ENCODE measurements at places on chromosomes 4 and X.
A peak's percentile ranks its signal among the peaks of the same experiment; 100 is the strongest.

DNA sequence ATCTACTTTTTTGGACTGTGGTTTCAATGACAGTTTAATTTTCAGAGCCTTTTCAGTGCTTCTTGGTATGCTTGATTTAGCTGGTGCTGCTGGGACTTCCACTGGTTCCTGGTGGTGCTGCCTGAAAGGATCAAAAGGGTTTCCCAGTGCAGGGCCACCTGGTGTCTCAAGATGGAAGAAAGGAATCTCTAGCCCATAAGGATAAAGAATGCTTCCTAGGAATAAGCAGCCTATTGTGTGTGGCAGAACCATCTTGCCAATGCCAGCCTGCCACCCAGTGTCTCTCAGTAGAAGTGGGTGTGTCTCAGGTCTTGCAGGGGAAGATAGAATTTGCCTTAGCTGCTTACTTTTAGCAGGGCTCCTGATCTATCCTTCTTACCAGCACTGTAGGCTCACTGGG lies 15.0 kb upstream of the RAI2 start:
- no peak for DNase-seq

DNA sequence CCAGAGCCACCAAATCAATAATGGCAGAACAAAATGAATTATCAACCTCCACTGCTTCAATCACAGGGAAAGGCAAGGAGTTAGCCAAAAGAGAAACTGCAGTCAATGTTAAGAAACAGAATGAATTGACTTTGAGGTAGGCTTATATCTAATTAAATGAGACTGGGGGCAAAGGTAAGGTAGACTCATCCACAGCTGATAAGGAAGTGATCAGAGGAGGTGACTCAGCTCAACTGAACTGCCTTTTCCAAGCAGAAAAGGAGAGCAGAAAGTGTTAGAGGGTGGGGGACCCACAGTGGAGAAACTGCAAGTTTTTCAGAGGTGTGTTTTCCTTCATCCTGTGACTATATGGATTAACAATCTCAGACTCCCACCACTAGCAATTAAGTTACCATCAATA lies 345.8 kb upstream of the PPARGC1A start:
- no peak for DNase-seq

DNA sequence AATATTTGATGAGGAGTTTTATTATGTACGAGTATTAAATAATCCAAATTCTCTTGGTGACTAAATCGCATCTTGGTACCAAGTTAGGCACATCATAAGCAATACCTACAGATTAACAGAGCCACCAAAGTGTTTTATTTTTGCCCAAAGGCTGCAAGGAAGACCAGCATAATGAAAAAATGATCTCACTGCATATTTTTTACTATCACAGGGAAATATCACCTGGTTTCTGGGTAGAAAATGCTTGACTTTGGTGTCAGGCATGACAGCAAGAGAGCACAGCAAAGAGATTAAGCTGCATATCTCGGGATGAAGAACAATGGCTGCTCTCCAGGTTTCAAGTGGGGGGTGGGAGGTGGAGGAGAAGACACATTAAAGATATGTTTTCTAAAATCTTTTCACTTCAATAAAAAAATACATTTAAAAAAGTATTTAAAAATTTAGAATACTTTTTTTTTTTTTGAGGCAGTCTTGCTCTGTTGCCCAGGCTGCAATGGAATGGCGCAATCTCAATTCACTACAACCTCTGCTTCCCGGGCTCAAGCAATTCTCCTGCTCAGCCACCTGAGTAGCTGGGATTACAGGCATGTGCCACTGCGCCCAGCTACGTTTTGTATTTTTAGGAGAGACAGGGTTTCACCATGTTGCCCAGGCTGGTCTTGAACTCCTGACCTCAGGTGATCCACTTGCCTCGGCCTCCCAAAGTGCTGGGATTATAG lies 86.1 kb downstream of the FRYL start:
- no peak for DNase-seq

DNA sequence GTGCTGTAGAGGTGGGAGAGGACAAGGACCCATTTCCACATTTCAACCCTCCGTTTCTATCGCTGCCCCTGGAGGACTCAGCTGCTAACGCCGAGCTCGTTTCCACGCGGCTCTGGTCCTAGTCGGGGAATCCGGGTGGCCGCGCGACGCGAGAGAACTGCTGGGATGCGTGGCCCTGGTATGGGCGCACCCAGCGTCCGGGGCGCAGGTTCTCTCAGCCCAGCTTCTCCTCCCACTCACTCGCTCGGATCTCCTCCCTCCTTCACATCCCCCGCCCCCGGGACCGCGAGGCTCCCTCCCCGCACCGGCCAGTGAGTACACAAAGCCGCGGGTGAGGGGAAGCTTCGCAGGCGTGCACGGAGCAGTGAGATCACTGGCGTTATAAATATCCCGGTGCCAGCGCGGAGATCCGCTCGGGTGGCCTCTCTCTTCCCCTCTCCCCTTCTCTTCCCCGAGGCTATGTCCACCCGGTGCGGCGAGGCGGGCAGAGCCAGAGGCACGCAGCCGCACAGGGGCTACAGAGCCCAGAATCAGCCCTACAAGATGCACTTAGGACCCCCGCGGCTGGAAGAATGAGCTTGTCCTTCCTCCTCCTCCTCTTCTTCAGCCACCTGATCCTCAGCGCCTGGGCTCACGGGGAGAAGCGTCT lies at the start of gene FGF5:
FGF5 (plus strand) TSS at position 412 of the 649 bp plus-strand sequence; CDS start at position 573, 161 bp downstream.
- peak; percentile 40 for DNase-seq

DNA sequence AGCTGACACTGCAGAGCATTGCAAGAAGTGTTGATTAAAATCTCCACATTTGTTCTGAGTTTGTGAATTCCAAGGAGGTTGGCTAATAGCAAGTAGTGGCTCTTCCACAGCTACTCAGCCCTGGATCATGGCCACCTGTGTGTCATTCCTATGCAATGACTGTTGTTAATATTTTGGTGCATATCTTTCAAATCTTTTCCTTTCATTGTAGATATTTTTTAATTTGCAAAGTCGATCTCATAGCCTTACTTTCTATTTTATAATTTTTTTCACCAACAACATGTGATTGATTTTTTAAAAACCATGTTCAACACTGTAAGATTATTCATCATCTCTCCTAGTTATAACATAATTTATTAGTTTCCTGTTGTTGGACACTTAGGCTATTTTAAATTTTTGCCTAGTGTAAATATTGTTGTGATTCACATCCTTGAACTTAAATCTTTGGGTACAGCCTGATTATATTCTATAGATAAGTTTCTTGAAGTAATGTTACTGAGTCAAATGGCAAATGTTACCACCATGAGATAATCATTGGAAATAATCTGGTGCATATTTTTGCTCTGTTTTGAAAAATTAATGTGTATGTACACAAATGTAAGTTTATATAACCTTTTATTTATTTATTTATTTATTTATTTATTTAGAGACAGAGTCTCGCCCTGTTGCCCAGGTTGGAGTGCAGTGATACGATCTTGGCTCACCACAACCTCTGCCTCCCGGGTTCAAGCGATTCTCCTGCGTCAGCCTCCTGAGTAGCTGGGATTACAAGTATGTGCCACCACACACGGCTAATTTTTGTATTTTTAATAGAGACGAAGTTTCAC lies 17.1 kb upstream of the ARHGAP10 start:
- no peak for DNase-seq

DNA sequence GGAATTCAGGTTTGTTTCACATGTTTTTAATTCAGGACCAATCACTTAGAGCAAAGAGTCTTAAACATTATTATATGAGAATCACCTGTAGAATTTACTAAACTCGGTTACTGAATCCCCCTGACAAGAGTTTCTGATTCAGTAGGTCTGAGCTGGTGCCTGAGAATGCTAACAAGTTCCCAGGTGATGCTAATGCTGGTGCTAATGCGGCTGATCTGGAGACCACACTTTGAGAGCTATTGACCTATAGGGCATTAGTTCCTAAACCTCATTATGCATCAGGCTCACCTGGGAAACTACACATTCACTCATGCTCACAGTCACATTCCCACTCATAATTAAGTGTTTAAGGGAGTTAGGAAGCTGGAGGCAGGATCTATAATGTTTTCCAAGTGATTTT lies 36.1 kb upstream of the NUDT6 start:
- no peak for DNase-seq

GRCh38 chrX:152991123-152991522 lies 2.8 kb downstream of the PNMA5 start:
- DNase-seq = no peak

DNA sequence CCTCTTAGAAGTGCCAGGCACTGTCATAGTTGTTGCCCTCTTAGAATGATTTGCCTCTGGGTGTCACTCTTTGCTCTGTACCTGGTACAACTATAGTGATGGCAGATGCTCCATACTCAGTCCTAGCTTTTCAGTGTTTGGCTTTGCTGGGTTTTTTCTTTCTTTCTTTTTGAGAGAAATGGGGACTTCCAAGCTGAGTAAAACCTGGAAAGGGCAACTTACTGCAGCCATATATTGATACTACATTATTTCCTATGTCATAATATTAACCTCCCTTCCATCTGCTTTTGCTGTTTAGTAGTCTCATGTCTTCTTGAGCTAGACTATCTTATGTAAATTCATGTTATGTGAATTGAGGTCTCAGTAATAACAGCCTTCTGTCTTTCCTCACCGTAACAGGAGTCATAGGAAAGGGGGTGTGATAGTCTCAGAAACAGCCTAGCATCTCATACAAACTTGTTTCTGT lies 49.0 kb downstream of the NIPAL1 start:
- DNase-seq = no peak

DNA sequence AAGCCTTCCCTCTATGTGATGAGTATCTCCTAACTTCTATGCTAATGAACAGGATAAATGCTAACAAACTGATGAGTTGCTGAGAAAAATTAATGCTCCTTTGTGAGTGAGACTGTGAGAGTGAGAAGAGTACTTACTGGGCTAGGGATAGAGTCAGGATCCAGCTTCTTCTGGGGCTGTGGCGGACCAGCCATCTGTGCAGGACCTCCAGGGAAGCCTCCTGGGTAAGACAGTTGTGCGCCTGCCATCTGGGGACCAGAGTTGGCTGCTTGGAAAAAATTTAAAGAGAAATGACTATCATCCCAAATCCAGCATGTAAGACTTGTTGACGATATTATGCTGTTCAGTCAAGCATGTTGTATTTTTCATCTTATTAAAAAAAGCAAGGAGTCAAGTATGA lies 21.0 kb downstream of the SEC24D start:
- DNase-seq = no peak

DNA sequence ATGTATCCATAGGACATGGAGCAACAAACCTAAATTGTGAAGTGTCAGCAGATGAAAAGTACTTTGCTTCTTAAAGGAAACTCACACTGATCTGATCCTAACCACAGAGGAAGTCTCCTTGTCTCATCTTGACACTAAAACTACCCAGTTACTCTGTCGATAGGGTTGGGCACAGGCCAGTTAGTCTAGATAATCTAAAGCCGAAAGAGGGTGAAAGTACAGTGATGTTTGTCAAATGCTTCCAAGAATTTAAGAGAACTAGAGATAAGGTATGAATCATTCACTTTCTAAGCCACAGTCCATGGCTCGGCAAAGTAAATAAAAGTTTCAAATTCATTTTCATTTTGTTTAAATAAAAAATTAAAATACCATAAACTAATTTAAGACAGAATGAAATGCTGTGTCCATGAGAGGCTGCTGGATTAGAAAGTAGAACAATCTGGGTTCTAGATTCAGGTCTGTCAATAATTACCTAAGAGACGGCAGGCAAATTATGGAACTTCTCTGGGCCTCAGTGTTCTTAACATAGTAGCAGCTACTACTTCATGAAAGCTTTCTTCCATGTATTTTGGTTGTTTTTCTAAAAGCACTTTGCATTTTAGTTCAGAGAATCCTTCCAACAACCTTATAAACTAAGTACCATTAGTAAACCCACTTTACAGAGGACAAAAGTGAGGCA lies 176.7 kb downstream of the LDB2 start:
- DNase-seq = no peak

- no peak for DNase-seq
Observed at GRCh38 chr4:62449538-62449937, 1249.4 kb downstream of the ADGRL3 start.

DNA sequence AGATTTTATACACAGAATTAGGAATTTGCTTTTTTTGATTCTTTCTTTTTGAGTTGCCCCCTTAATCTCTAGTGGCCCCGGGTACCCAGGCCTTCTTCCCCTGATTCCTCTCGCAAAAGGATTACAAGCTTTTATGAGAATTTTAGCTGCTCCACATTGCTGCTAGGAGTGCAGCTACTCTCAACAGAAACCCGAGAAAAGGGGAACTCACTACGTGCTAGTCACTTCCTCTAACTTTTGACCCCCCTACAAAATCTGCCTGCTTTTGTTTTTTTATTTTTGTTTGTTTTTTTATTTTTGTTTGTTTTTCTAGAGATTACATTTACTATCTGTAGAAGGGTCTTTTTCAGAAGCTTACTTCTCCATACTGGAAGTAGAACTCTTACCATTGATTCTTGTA lies 64.1 kb downstream of the ZNF81 start:
- peak; percentile 4 for DNase-seq

DNA sequence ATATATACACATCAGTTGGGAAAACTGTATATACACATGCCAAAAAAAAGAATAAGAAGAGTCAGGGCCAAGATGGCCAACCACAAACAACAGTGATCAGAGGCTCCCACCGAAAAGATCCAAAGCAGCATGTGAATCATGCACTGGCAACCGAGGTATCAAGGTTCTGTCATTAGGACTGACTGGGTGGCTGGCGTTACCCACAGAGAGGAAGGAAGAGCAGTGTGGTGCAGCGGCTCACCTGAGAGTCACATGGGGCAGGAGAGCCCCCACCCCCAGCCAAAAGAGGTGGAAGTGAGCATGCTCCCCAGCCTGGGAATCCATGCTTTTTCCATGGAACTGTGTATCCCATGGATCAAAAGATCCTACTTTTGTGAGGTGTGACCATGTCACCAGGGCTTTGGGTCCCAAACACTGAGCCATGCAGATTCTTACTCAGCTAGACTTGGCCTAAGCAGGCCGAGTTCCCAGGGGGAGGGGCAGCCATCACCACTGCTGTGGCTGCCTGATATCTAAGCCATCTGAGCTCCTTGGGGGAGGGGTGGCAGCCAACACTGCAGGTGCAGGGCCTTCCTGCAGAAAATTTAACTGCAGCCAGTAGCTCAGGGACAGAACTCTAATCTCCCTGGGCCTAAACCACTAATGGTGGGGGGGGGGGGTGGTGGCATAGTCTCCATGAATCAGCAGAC lies 52.8 kb downstream of the P2RY10 start:
- DNase-seq = no peak

Measured in germinal center (tissue), 1 donor.